Sigmoid colon (tissue), 7 donors: ENCODE measurements at places on chromosomes 2 and 18. TPM values are rescaled to one million over a fixed set of nuclear protein-coding genes. Genes with fewer than 3 reads are reported as not detected.
A peak's percentile ranks its signal among the peaks of the same experiment; 100 is the strongest.

- no peaks in the 10 kb centered on the region for H3K27me3 ChIP-seq
- DNase-seq, result peak; percentile 85
- peaks cover 17% of the 10 kb centered on the region for H3K4me1 ChIP-seq
- peak overlapping the region; percentile 51 for H3K4me3 ChIP-seq
- H3K27ac ChIP-seq, result peak overlapping the region; percentile 97
Observed at GRCh38 chr2:100818606-100819369, 1.2 kb upstream of the NPAS2 start.

DNA sequence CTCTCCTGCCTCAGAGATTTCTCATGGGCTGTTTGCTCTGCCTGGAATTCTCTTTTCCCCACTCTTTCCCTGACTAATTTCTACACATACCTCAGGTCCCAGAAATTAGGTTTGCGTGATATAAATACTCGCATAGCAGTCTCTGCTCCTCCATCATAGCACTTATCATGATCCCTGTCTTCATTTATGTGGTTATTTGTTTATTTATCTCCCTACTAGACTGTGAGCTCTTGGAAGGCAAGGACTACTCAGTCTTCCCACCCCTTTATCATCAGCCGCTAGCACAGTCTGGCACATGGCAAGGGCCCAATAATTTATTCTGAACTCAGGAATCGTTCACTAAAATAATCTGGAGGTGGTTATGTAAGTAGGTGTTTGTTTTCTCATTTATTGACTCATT, 79.3 kb downstream of the ADCYAP1 start:
- H3K4me3 ChIP-seq, result no peak overlapping the region
- no peak for DNase-seq
- H3K4me1 ChIP-seq, result no peaks in the 10 kb centered on the region
- H3K27me3 ChIP-seq, result no peaks in the 10 kb centered on the region
- no peak overlapping the region for H3K27ac ChIP-seq

REG1B gene
- polyA plus RNA-seq, result 10.8 TPM

EFEMP1 gene
- 19.4 TPM for polyA plus RNA-seq

ARHGEF33 gene
- polyA plus RNA-seq, result not detected

ABCG8 gene
- under 0.01 TPM for polyA plus RNA-seq

NPHP1 gene
- 2.2 TPM for polyA plus RNA-seq

DNA sequence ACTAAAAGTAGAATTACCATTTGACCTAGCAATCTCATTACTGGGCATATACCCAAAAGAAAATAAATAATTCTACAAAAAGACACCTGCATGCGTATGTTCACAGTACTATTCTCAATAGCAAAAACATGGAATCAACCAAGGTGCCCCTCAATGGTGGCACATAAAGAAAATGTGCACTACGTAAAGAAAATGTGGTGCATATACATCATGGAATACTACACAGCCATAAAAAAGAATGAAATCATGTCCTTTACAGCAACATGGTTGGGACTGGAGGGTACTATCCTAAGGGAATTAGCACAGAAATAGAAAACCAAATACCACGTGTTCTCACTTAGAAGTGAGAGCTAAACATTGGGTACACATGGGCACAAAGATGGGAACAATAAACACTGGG, 250.7 kb upstream of the TNP1 start:
- no peak overlapping the region for H3K4me3 ChIP-seq
- H3K4me1 ChIP-seq, result no peaks in the 10 kb centered on the region
- DNase-seq, result no peak
- no peak overlapping the region for H3K27ac ChIP-seq
- no peaks in the 10 kb centered on the region for H3K36me3 ChIP-seq
- no peaks in the 10 kb centered on the region for H3K27me3 ChIP-seq

FAM237A gene
- not detected for polyA plus RNA-seq

DNA sequence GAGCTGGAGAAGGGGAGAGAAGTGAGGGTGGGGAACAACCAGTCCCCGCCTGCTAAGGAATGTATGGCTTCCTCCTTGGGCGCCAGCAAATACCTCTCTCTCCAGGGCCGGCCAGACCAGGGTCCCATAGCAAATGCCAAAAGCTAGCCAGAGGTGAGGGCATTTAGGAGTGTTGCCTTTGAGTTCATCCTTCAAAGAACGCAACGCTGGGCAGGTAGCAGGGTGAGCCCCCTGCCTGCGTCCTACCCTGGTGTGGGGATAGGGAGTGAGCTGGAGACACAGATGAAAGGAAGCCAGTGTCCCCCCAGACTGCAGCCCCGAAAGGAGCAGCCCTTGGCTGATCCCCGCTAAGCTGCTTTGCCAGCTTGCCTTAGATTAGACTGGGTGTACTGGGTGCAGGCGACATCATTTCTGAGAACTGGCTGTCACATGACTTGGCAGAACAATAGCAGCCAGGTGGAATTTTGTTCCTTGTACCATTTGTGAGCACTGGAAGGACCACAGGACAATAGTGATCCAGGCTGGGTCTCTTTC, 40.4 kb downstream of the KLHL29 start:
- H3K4me3 ChIP-seq, result no peak overlapping the region
- no peaks in the 10 kb centered on the region for H3K27me3 ChIP-seq
- H3K27ac ChIP-seq, result peak overlapping the region; percentile 77
- peaks cover 58% of the 10 kb centered on the region for H3K4me1 ChIP-seq
- no peaks in the 10 kb centered on the region for H3K36me3 ChIP-seq

GRCh38 chr2:238528953-238529781, 102.4 kb downstream of the ASB1 start:
- no peak overlapping the region for H3K4me3 ChIP-seq
- no peaks in the 10 kb centered on the region for H3K27me3 ChIP-seq
- H3K4me1 ChIP-seq, result no peaks in the 10 kb centered on the region
- no peaks in the 10 kb centered on the region for H3K36me3 ChIP-seq

IL36G gene
- 0.17 TPM for polyA plus RNA-seq

- H3K27ac ChIP-seq, result no peak overlapping the region
- no peaks in the 10 kb centered on the region for H3K36me3 ChIP-seq
- H3K27me3 ChIP-seq, result no peaks in the 10 kb centered on the region
- no peak for DNase-seq
- no peak overlapping the region for H3K4me3 ChIP-seq
- no peaks in the 10 kb centered on the region for H3K4me1 ChIP-seq
Observed at GRCh38 chr2:59567151-59567550, 986.3 kb downstream of the BCL11A start.
